ENCODE measurements at places on chromosomes 5 and 9.

- peak; percentile 98 for DNase-seq
Observed at GRCh38 chr5:97183100-97183929, at the start of gene RIOK2. Gene RIOK2, minus strand, starts transcription at chr5:97183247. Its CDS starts 56 bp downstream, at chr5:97183191.

GRCh38 chr5:150491876-150492275 lies 16.1 kb upstream of the NDST1 start:
- DNase-seq = no peak

GRCh38 chr5:41416336-41416735 lies 94.1 kb downstream of the PLCXD3 start:
- no peak for DNase-seq

DNA sequence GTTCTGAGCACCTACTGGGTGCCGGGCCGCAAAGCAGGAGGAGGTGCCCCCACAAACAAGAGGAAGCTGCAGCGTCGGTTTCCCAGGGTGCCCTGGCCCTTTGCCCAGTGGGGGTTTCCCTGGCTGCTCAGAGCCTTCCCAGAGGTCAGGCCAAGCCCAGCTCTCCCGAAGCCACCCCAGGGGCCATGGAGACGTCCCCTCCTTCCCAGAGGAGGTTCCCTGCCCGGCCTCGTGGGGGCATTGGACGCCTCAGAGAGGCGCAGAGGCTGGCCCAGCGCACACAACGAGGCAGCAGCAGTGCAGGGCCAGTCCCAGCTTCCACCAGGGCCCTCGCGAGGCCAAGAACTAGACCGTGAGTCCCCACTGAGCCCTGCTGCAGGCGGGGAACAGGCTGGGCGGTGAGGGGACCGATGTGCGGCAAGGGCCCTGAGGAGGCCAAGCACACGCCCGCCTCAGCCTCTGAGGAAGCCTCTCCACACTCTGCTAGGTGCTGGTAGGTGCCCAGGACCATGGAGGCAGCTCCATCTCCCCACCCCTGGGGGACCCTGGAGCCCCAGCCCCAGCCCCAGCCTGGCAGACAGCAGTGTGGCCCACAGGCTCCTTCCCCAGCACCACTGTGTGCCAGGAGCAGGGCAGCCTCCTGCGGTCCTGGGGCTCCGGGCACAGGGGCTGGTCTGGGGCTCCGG lies 7.0 kb downstream of the DIPK1B start:
- DNase-seq = no peak

DNA sequence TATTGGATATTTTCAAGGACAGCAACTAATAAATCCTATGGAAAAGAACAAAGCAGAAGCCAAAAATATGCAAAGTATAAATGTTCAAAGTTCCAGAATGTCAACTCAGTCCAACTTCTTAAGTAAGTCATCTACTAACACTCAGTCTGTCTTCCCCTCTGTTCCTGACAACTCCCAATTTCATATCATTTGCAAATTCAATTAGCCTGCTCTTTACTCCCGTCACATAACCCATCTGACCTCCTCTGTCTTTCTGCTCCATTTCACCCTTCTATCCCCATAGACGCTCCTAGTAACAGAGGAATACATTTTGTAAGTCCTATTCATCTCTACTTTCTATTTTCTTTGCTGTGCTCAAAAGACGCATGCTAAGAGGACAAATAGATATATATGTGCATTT lies 659.8 kb upstream of the MEF2C start:
- no peak for DNase-seq

DNA sequence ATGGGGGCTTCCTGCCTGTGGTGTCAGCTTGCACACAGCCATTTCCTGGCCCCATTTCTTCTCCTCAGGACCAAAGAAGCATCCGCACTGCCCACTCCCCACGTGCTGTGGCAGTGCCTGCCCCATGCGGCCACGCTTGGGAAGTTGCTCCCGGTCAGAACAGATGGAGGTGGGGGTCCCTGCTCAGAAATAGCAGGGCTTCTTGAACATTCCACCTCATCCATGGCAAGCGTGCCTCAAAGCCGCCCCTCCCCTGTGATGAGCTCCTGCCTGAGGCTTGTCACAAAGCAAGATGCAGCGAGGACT lies 238.2 kb downstream of the SYK start:
- DNase-seq = no peak

DNA sequence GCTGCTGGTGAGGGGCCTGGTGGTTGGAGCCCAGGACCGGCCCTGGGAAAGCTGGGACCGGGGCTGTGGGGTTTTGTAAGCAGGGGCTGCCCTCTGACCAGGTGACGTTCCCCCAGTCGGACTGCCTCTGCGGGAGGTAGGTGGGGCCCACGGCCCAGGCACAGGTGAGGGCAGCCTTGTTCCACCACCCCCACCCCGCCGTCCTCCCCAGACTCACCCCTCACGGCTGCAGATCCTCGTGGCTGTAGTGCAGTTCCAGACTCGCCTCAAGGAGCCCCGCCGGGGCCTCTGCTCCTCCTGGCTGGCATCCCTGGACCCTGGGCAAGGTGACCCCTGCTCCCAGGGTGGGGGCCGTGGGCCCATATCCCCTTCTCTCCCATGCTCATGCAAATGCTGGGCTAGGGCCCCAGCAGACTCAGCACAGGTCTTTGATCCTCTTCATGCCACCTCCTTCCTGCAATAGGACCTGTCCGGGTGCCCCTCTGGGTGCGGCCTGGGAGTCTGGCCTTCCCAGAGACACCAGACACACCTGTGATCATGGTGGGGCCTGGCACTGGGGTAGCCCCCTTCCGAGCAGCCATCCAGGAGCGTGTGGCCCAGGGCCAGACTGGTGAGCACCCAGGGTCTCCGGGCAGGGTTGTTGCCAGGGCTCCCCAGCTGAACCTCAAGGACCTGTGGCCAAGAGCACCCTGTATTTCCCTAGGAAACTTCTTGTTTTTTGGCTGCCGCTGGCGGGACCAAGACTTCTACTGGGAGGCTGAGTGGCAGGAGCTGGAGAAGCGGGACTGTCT lies 6.6 kb downstream of the RNF208 start:
- DNase-seq = no peak

DNA sequence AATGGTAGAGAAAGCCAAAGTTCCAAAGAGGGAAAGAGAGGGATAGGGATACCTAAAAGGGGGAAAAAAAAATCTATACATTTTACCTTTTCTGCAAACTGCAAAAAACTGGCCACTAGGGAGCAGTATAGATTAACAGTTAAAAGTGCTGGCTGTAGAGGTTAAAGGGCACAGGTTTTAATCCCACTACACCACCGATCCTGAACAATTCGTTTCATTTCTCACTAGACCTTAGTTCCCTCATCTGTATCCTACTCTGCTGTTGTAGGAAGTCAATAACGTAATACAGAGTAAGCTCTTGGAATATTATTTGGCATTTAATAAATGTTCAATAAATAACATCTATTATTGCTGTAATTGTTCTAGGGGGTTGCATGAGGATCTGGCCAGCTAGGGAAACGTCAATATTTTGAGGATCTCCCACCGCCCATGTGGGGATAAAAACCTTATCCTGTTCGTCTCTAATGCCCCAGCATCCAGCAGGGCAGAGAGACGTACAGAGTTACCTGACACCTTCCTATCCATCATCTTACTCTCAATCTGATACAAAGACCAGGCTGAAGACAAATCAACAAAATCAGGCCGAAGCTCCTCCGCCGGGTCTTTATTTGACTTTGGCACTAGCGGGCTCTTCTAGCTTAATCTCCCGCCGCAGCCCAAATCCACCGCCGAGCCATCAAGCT lies 757 bp downstream of the CDC26 start:
- peak; percentile 77 for DNase-seq

GRCh38 chr9:91425271-91425670 lies 1.6 kb upstream of the NFIL3 start:
- no peak for DNase-seq
